ENCODE measurements at places on chromosomes 4 and X. TPM values are rescaled to one million over a fixed set of nuclear protein-coding genes. Genes with fewer than 3 reads are reported as not detected.

GRCh38 chr4:40843696-40844095 is 93.9 kb downstream of the NSUN7 start:
- no peak for DNase-seq

Gene ATP2B3
- total RNA-seq: 0.85 TPM

DNA sequence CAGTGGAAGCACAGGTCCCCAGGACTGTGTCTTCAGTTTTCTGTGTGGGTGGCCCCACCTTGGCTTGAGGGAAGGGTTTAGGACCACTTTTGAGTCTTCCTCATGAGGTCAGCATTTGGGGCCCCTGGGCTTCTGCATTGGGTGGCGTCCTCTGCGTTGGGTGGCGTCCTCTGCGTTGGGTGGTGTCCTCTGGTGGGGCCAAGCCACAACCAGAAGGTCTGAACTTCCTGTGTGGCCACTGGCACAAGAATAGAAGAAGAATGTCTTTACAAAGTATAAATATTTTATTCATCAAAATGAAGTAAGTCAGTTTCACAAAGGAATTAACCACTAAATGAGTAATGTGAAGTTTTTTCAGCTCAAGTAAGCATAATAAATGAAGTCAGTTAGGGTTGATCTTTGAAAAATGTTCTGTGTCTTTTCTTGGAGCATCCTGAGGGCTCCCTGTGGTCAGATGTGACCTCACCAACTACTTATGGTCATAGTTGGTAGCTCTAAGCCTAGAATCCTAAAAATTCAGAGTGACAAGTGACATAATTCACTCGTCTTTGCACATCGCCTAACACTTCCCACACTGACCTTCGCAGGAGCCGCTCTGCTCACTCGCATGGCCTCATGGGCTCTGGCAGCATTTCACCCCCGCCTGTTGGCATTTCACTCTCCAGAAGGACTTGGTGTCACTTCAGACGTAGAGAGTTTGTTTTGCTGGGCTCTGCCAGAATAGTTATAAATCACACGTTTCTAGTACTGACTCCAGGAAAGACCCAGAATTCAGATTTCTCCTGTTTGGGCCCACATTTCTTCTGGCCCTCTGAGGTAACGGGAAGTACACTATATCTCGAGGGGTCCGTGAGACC is 39.0 kb upstream of the HGFAC start:
- no peak for DNase-seq

GRCh38 chr4:48149827-48150370 is 15.8 kb upstream of the TXK start:
- no peak for DNase-seq

DNA sequence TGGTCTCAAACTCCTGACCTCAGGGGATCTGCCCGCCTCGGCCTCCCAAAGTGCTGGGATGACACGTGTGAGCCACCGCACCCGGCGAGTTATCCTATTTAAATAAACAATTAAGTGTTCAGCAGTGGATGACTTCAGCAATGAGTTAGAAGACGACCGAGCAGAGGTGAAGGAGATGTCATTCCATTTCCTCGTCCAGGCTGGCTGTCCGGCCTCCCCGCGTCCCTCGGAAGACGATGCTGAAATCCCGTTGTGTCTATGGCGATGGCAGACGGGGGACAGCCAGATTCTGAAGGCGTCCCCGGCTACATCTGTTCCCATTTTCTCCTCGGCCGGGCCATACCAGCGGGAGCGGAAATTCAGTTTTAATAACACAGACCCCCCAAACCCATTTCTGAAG is 209.8 kb downstream of the CRLF2 start:
- DNase-seq: no peak

DNA sequence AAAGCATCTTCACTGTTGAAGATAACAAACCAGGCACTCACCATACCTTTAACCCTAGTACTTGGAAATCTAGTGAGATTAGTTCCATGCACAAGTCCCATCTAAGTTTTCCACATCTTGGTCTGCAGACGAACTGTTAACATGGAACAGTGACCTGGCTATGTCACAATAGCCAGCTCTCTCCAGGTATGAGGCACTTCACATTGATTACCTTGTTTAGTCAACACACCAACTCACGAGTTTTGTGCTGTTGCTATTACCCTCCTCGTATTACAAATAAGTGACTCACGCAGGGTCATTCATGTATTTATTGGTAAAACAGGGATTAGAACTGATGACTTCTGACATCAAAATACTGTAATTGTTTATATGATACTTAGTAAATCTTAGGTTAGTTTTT is 36.4 kb upstream of the FRAS1 start:
- DNase-seq: no peak

DNA sequence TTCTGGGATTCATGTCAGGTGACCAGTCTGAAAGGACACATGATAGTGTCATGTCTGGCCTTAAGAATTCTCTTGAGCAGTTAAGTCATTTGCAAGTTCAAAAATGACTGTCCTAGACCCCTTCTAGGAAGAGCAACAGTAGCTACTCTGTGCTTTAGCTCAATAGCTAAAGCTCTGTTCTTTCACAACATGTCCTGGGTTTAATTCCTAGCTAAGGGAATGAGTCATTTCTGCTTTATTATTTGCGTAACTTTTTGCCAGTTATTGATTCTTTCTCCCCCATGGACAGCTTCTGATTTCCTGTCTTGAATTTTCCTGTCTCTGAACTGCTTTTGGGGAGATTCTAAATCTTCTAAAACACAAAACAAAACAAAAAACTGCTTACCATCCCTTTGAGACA is 1055.8 kb upstream of the DIAPH2 start:
- no peak for DNase-seq

GRCh38 chrX:10197279-10198210 is 40.8 kb downstream of the CLCN4 start:
- DNase-seq: no peak

Gene TLR10
- total RNA-seq: 0.68 TPM

- DNase-seq: no peak
Measured at GRCh38 chr4:78014889-78015886, 41.9 kb upstream of the FRAS1 start.

Gene REPS2
- total RNA-seq: 30.7 TPM

DNA sequence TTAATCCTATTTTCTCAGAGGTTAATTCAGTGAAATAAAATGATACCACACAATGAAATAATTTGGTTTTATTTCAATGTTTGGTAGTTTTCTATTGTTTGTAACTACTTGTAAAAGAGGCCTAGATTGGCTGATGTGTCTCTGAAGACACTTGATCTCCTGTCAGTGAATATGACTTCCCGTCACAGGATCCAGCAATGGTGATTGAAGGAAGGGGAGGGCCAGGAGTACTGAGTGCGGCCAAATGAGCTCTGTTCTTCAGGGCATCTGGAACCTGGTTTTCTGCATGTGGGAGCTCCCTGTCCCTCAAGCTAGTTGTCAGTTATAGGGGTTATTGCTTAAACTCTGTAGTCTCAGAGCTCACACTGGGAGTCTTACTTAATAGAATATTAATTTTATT is 86.5 kb upstream of the OTUD4 start:
- no peak for DNase-seq

DNA sequence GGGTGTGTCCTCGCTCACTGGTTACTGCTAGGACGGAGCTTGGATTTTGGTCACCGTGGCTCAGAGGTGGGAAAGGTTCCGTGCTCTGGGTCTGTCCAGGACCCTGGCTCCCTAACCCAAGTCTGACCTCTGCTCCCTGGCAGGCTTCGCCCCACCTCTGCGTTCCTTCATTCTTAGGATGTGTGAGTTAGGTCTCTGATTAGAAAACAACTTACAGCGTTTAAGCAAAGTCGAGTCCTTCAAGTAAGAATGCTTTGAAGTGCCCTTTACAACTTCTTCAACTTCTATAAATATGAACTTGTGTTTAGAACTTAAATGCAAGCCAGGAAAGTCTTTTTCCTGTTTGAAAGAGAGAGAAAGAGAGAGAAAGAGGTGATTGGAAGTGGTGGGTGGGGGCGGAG is 891 bp downstream of the TLR2 start:
- DNase-seq: no peak

DNA sequence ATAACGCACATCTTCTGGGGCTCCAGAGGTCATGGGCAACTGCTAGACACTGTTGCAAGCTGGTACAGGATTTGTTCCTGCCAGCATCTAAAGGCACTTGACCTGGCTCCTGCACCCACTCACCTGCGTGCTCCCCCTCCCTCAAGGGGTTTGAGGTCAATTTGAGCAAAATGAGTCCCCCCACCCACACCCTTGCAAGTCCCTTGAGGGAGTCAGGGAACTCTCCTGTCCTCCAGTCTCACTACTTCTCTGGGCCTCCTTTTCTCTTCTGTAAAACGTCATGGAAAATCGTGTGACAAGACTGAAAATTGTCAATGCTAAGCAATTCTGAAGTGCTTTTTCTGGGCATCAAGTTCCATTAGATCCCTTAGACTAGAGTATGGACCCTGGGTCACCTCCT is 39.9 kb upstream of the PGK1 start:
- no peak for DNase-seq
